ENCODE measurements at places on chromosomes 7 and 10.

- no peak for DNase-seq
These were observed 47.4 kb upstream of the TCERG1L start for GRCh38 chr10:131358741-131359442.

DNA sequence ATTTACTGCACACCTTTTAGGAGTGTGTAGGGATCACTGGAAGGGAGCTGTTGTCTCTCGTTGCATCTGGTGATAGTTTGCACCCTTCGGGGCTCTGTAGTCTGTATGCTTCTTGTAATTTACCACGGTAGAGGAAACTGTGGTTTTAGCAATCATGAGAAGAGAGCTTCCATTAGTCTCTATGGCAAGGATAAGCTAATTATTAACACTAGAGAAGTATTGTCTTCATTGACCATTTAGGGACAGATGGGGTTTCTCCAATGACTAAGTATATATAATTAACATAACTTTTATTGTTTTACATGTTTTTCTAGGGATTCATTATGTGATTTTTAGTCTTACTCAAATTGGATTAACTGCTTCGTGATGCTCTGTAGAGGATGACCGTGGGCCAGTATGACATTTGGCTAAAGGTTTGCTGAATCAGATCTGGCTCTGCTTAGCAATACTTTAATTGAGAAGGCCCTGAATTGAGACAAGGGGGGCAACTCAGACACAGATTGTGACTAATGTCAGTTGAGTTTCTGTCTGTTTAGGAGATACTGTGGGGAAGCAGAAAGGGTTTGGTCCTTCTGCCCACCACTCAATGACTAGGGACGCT lies 8.7 kb downstream of the SLC18A2 start:
- DNase-seq = peak; percentile 6

DNA sequence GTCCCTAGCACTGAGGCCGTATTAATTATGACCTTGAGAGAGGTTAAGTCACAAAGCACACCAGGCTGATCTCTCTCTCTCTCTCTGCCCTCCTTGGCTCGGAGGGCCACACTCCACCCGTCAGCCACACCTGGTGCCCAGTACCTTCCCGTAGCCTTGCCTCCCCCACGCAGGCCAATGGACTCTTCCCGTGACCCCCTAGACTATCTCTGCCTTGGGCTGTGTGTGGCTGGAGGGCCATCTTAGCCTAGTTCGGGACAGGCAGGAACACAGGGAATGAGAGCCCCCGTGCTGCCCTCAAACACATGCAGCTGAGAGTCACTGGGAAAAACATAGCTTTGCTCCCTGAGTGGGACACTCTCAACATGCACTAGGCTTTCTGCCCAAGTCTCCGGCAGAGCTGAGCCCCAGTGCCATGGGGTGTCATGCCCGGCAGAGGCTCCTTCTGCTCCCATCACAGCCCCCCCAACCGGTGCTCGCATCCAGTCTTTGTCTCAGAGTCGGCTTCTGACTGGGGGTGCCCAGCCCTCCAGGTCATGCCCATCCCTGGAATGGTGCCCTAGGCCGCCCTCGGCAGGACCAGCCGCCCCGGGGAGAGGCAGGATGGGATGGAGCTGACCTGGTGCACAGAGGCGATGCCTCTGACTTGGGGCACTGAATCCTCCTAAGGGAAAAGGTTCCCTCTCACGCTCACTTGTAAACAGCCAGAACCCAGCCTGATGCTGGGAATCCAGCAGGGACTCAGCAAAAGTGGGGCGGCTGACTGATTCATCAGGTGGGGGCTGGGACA lies 63.0 kb downstream of the TCERG1L start:
- DNase-seq = no peak

DNA sequence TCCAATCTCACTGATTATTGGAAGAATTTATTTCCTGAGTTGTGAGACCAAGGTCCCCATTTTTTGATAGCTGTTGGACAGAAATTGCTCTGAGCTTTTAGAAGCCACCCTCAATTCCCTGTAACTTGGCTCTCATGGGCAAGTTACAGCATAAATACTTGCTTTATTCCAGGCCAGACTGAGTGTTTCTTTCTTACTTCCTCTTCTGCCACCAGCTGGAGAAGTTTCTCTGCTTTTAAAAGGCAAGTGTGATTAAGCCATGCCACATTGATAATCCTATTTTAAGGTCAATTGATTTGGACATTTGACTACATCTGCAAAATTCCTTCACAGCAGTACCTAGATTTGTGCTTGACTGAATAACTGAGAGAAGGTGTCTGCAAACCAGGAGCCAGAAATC lies 14.1 kb upstream of the TAS2R41 start:
- no peak for DNase-seq

DNA sequence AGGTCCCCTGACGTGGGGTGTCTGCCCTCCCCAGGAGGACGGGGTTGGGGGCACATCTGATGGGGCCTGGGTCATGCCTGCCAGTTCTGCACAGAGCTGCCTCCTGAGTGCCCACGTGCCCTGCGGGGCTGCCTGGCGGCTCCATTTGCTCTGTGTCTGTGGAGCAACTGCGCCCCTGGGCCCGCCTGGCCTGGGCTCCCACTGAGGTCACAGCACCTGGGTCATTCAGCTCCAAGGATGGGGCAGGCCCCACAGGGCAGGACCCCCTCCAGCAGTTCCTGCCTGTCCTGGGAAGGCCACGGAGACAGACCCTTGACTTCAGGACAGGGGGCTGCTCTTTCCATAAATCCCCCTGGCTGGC lies 590.6 kb downstream of the PTPRN2 start:
- no peak for DNase-seq

DNA sequence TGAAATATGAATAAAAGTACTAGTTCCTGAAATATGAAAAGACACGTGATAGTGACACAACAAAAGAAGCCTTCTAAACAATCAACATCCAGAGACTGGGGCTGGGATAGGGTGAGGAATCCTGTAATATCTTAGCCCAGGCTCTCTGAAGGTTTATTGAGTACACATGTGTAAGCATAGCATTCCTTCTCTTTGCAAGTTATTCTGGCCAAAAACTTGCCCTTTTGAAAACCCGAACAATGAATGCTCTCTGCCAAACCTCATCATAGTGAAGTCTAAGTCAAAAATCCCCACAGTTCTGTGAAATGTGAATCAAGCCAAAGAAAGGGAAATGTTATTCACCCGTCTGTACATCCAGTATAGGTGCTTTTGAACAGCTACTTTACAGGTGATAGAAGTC lies 11.6 kb downstream of the SEMA3D start:
- DNase-seq = peak; percentile 55

DNA sequence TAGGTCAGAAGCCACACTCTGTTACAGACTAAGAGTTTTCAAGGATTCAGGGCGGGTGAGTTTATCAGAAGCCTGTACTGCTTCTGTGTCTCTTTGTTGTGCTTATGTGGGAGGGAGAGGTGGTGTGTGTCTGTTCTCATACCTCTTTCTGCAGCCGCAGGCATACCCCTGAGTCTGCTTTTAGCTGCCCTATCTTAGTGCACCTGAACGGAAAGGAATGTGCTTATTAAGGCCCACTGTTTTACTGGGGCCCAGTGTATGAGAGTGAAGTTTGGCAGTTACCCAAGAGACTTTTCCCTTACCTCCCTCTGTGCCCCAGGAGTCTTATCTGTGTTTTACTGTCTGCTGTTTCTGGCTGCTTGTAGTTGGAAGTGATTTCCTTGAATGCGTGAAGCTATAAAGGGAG lies 104.3 kb downstream of the TYW1 start:
- no peak for DNase-seq

DNA sequence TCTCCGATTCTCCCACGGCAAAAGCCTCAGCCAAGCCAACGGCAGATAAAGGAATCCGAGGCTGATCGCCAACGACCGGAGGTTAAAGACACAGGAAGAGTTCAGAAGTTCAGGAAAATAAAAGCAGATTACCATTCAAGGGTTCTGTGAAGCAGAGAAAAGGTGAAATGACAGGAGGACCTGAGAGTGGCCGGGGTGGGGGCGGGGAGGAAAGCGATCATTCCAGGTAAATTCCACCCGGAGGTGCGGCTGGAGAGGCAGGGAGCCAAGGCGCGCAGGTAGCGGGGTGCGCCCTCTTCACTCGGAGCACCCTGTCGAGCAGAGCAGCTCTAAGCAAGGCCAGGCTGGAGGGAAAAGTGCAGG lies 35.3 kb upstream of the SEPHS1 start:
- DNase-seq = no peak

GRCh38 chr10:102669206-102670064 lies 25.2 kb downstream of the TRIM8 start:
- no peak for DNase-seq

DNA sequence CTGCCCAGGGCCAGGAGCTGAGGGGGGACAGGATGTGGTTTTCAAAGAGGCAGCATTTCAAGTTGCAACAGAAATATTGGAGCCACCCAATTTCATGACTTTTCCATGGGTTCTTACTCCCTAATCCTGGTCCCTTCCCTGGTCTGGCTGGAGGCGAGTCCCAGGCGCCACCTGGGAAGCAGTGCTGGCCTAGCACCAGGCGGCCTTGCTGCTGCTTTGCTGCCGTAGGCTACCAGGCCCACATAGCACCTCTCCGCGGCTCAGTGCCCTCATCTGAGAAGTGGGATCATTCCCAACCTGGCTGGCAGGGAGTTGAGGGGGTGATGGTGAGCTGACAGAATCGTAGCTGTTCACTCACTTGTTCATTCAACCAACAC lies 33.7 kb downstream of the ZMIZ1 start:
- no peak for DNase-seq

GRCh38 chr10:8137272-8137681 lies 82.8 kb downstream of the GATA3 start:
- DNase-seq = no peak

DNA sequence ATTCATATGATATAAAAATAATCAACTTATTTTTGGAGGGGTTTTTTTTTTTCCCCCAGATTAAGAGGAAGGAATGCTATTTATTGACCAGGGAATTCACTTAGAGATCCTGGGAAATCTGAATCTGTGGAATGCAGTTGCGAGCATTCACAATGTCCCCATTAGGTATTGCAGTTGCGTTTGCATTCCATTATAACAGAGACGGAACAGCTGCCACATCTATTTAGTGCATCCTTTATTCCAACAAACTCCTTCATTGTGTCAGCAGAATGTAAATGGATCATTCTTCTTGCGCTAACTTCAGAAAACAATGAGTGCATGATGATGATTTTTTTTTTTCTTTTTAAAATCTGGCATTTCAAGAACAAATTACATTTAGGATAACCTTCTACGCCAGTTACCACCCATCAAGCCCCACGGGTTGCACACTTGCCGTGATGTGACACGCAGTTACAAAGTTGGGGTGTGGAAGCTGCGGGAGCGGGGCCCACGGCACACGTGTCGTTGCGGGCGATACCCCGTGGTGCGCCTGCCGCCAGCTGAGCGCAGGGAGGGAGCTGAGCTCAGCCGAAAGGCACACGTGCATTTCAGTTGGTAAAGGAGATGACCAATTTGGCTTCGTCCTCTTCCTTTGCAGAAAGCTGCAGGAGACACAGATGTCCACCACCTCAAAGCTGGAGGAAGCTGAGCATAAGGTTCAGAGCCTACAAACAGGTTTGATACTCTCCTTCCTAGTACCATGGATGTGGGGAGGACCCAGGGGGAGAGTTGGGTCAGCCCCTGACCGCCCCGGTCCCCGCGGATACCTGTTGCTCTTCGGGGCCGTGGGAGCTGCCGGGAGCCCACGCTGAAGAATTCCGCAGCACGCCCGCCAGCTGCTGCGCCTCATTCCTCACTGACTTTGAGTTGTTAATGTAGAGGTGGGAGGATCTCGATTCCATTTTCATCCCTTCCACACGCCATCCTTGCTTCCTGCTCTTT lies 175.3 kb upstream of the SH2B2 start:
- no peak for DNase-seq

All from fibroblast of skin of right quadriceps (primary cell).